ENCODE measurements at places on chromosomes 6 and 20.

GRCh38 chr6:72984981-72985665, 240.2 kb downstream of the KHDC1L start:
- DNase-seq: no peak

- no peak for DNase-seq
Observed at GRCh38 chr20:3729811-3730540, 2.5 kb upstream of the HSPA12B start.

DNA sequence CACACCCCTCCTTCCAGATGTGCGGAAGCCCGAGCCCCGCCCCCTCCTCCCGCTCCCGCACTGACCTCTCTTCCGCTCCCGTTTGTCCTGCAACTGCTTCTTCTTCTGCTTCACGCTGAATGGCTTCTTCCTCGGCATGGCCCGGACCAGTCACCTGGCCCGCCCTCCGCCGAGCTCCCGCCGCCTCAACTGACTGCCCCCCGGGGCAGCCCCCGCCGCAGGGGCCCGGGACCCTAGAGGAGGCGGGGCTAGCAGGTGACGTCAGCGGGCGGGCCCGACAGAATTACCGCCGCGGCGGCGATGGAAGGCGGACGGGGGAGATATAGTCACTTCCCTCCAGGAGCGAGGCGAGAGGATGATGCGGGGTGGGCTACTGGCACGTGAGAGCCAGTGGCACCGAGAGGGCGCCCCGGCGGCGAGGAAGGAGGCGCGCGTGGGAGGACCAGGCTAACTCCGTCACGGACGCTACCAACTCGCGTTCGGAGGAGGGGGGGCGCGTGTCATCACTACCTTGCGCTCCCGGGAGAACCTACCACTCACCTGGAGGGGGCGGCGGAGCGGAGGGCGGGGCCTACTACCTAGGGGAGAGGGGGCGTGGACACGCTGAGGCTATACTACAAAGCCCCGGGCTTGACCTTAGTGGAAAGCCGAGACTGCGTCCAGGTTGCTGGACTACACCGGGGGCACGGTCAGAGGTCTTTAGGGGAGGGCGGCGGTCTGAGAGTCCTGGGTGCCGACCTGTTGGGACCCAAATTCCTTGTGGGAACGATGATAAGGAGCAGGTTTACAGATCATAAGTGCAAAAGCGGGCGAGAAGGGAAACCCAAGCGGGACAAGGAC, at the start of gene GNL1:
Gene GNL1, minus strand, starts transcription at position 424 of the 840 bp plus-strand sequence. Its CDS starts 286 bp downstream, at position 138.
- DNase-seq: peak; percentile 98

DNA sequence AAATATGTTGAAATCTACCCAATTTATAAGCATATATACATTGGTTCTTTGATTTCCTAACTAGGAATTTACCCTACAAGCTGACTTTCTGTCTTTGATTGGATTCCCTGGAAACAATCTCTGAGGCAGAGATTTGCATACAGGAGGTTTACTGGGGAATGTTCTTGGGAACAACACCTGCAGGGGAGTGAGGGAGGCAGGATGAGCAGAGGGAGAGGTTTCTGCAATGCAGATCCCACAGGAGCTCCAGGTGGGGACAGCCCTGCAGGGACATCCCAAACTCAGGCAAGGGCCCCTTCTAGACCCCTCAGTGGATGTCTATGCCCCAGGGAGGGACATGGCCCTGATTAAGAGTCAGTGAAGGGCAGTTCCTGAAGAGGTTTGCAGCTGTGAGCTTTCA, 95.2 kb upstream of the CCDC167 start:
- no peak for DNase-seq

DNA sequence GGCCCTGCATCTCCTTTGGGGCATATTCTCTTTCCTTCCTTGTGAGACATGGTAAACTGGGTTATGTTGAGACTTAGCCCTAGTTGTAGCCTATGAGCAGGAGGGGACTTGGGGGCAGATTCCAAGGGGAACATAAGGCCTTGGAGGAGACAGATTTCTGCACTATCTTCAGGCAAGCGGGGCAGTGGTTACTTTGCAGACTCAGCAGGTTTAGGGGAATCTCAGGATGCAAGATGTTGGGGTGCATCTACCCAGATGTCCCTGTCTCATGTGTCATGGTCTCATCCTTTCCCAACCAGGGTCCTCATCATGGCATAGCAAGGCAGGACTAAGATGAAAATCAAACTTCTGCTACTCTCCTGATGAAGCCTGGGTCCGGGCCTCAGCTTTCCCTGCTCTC, 58.6 kb upstream of the PTPRT start:
- DNase-seq: no peak

GRCh38 chr20:64152906-64153305, 11.3 kb upstream of the MYT1 start:
- DNase-seq: no peak

- DNase-seq: no peak
Observed at GRCh38 chr20:24138196-24138857, 149.7 kb upstream of the GGTLC1 start.

- no peak for DNase-seq
Observed at GRCh38 chr20:10537850-10538480, 102.9 kb downstream of the SLX4IP start.

GRCh38 chr6:101851911-101852310, 458.4 kb downstream of the GRIK2 start:
- no peak for DNase-seq

DNA sequence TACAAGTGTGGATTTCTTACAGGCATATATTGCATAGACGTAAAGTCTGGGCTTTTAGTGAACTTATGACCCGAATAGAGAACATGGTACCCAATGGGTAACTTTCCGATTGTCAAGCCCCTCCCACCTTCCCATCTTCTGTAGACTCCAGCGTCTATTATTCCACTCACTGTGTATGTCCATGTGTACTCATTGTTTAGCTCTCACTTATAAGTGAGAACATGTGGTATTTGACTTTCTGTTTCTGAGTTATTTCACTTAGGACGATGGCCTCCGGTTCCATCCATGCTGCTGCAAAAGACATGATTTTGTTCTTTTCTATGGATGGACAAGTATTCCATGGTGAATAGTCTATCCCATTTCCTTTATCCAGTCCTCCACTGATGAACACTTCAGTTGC, 306.4 kb downstream of the CD83 start:
- DNase-seq: no peak

DNA sequence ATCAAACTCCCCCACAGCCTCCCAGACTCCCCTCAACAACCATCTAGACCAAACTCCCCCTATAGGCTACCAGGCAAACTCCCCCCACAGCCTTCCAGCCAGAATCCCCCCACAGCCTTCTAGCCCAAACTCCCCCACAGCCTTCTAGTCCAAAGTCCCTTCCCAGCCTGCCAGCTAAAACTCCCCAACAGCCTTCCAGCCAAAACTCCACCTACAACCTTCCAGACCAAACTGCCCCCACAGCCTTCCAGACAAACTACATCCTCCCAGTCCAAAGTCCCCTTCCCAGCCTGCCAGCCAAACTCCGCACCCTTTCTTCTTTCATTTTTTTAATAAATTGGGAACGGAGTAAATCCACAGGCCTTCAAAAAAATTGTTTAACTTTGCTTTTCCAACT, 37.4 kb upstream of the SYNDIG1 start:
- no peak for DNase-seq

- DNase-seq: no peak
Observed at GRCh38 chr20:53419693-53420460, 173.8 kb downstream of the ZNF217 start.

GRCh38 chr20:46270977-46271744, 37.1 kb downstream of the CDH22 start:
- DNase-seq: no peak

DNA sequence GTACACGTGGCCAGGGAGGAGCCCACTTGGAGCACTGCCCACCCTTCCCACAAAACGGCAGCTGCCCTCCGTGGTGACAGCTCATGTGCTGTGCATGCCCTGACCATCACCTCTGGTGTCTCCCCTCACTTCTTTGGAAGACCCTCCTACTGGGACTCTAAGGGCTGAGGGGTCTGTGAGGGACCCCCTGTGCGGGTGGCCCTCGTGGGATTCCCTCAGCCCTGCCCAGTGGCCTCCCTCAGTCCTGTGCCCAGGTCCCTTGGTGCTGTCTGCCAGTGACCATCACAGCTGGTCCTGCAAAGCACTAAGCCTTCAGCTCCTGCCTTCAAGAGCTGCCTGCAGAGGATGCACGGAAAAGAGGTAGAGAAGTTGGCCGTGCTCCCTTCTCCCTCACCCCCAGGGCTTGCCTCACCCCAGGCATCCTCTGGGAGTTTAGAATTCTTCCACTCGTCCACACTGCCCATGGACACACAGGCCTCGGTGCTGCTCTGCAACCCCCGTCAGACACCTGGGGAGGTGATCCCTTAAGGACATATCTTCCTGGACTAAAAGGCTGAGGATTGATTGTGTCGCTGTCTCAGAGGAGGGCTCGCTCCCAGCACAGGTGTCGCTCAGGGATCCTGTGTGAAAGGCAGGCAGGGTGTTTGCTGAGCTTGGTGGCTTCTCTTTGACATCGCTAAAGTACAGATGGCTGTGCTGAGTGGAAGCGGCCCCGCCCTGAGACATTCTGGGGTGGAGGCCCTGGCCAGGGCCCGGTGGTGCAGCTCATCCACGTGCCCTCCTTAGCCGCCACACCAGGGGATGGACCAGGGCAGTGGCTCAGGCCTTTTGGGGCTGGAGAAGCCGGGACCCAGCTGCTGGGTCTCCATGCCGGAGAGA, 119.5 kb upstream of the FRMD1 start:
- no peak for DNase-seq

GRCh38 chr6:12034837-12035236, 22.7 kb downstream of the HIVEP1 start:
- no peak for DNase-seq

DNA sequence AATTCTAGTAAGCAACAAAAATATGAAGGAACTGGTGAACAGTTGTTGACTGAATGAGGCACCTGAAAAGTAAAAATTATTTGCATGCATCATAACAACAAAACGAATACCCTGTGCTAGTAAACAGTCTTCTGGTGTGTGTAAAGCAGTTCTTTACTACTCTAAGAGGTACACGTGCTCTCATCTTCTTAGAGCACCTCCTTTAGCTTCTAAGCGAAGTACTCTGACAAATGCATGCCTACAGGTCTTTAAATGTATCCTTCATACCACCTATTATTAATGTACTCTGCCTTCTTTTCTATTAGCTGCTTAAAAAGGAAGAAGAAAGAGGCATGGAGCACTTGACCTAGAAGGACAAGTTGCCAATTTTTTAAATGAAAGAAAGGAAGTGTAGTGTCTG, 32.2 kb upstream of the MYB start:
- DNase-seq: no peak

DNA sequence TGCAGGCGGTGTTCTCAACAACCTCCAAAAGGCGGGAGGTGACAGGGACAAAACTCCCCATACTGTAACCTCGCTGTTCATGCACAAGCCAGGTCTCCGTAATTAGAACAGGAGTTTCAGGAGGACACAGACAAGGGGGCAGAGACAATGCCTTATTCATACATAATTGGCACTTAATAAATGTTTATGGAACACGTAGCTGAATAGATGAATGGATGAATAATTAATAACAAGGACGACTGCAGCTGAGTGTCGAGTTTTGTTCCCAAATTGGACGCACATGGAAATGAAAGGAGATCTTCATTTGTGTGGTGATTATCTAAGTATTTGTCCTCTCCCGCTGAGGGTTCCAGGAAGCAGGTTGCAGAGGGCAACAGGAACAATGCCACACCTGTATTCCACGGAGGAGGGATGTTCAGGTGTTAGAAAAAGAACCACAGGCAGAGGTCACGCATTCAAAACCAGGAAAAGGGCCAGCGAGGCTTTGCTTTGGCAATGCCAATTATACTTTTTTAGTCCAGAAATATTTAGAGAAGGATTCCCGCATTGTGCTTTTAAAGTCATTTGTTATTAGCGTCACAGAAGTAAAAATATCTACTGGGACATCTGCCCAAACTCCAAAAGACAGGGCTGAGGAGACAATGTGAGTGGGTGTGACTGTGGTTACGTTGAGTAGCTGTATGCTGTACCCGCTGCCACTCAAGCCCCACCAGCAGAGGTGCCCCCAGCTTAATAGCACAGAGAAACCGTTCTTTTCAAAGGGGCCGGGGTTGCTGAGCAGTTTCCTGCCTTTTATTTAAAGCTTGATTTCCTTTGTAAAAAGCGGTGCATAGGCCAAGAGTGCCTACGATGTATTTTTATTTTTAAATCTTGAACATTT, 123.3 kb downstream of the PXDC1 start:
- DNase-seq: no peak

DNA sequence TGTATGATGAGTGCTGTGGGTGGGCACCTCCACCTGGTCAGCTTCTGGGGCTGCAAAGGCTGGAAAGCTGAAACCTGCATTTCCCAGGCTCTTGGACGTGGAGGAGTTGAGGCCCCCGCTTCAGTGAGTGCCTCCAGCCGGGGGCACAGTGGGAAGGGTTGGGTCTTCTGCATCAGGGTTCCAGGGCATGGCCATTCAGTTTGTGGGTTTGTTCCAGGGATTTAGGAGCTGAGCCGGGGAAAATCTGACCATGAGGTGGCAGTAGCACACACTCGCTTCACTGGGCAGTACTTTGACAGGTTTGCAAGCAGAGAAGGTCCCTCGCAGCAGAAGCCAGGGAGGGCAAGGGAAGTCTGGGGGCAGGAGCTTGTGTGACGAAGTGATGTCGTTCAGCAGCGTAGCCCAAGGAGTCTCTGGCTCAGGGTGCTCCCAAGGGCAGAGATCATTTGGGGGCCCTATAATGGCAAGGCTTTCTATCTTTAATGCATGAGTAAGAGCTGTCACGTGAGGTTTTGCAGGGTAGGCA, 69.5 kb upstream of the SULF2 start:
- no peak for DNase-seq

- DNase-seq: no peak
Observed at GRCh38 chr6:13917141-13917540, 7.6 kb upstream of the RNF182 start.

DNA sequence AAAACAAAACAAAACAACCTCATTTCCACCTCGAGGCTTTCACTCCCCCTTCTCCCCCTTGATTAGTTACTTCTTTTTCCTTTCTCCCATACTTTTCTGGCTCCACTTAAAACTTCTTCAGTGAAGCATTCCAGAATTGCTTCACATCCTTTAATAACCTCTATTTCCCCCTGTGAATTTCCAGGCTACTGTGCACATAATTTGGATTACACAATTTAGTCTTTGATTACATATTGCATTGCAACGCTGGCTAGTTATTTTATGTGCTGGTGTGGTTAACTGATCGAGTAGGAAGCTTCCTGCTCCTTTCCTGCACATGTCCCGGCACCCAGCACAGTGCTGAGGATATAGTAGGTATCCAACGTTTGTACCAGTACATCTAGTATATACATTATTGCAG, 28.1 kb upstream of the EEF1E1 start:
- DNase-seq: no peak

DNA sequence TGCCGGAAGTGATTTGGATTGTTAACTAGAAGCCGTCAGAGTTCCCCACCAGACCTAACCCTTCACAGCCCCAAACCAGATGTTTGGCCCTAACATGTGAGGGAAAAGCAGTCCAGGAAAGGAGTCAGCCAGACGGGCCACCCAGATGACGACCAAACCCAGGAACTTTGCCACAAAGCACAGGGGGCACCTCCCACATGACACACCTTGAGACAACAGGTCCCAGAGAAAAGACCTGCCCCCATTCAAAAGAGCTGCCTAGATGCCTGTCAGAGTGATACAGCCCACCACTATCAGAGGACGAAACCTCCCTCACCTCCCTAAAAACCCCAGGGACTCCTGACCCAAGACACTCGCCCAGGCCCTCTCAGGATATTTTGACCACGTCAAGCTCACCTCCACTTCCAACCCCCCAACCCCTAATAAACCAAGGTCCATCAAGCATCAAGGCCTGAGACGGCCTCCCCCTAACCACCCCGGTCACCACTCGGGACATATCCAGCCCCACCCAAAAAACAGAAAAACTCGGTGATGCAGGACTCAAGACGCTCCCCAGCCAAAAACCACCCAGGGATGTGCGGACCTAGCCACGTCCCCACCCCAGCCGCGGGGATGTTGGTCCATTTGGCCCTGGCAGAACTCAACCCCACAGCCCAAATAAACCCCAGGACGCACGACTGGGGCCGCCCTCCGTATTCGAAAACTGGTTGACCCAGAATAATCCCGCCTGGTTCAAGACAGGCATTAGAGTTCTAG, 662 bp downstream of the ZNF343 start:
- DNase-seq: no peak

All from CD4-positive, alpha-beta T cell treated with Interleukin-1 beta for 1 hour (primary cell).